ENCODE measurements at places on chromosomes 7 and 10.

GRCh38 chr7:100571829-100572116 is 1.9 kb downstream of the SAP25 start:
- DNase-seq, result no peak

DNA sequence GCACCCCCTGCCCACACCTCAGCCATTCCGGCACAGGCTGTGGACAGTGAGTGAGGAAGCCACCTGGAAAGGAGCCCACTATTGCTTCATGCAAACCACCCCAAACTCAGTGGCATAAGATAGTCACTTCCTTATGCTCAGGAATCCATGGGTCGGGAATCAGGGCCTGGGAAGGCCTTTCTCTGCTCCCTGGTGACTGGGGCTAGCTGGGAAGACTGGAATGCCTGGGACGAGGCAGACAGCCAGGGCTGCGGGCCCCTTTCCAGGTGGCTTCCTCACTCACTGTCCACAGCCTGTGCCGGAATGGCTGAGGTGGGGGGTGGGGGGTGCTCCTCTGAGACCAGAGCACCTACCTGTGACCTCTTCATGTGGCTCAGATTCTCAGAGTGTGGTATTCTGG is 74.1 kb upstream of the GRB10 start:
- DNase-seq, result no peak

- DNase-seq, result no peak
Measured at GRCh38 chr7:44045226-44046014, 918 bp downstream of the DBNL start.

- no peak for DNase-seq
Measured at GRCh38 chr7:158406364-158406763, 181.3 kb downstream of the PTPRN2 start.

DNA sequence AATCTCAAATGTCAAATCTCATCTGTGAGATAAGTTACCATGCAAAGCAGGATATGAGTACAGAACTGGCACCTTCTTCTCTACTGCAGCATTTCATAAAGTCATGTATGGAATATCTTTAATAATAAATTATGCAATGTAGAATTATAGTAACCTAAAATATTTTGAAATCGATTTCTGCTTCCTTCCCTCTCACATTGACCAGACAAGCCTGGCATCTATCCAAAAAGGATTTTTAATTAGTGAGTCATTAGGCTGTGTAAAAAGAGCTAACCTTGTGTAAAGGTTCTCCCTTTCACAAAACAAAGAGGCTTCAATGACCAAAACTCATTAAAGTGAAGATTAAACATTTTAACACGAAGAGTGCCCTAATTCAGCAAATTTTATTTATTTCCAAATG is 48.8 kb upstream of the EXOC6 start:
- no peak for DNase-seq

DNA sequence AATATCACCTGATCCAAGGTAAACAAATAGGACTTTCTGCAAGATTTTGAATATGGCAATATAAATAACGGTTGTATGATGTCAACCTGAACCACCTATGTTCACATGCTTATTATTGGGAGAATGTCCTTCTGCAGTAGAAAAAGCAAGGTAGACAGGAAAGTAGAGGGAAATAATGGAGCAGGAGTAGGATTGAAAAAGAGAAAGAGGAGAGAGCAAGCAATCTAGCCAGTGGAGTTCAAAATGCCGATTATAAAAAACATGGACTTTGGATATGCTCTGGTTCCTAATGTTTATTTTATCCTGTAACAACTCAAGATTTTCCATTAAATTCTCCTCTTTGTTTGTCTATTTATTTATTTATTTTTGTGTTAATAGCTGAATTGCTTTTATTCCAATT is 878.0 kb upstream of the KCND2 start:
- no peak for DNase-seq

GRCh38 chr7:1368682-1369571 is 90.3 kb downstream of the MICALL2 start:
- no peak for DNase-seq

DNA sequence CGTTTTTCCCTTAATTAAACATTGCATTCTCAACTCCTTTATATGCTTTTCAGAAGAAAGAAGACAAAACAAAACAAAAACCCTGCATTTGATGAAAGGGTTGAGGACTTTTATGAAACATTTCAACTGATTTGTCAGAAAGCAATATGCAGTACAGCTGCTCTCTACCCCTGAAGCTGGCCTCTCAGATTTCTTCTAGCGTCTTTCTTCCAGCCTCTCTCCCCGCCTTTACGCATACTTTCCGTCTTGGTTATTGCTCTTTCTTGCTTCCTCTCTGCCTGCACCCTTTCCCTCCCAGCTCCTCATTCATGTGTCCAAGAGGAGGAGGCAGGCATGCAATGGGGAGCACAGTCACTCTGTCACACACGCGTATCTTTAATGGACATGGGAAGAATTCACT is 91.0 kb upstream of the COL1A2 start:
- peak; percentile 68 for DNase-seq

- no peak for DNase-seq
Measured at GRCh38 chr10:98268694-98269431, 869 bp upstream of the LOXL4 start.

DNA sequence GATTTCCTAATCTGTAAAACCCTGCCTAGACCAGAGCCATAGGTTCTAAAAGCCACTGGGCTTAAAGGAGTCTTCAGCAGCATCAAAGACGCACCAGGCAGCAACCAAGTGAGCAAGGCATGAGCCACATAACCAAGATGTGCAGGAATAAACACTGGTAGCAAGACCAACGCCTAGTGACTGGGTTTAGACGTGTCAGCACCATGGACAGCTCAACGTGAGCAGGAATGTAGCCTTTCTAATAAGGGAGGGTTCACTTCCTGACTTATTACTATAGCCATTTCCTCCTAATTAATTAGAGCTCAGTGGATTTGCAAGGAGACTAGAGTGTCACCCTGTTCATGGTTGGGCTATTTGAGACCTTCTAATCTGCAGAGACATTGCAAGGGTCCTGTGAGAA is 223.7 kb downstream of the LHFPL3 start:
- peak; percentile 30 for DNase-seq

DNA sequence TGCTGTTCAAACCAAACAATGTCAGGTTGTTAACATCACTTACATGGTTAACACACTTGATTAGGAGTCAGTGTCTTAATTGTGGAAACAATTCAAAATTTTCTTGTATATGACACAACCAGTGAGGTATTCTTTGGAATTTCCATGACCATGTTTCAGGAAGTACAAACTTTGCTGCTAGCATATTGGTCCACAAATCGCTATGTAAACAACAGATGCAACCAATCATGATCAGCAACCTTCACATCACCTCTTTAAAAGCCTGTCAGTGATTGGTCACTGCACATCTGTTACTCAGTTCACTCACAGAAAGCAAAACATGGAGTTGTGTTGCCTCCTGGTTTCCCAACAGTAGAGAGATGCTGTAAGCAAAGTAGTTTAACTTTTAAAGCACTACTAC is 108.9 kb upstream of the FAM3C start:
- peak; percentile 20 for DNase-seq

DNA sequence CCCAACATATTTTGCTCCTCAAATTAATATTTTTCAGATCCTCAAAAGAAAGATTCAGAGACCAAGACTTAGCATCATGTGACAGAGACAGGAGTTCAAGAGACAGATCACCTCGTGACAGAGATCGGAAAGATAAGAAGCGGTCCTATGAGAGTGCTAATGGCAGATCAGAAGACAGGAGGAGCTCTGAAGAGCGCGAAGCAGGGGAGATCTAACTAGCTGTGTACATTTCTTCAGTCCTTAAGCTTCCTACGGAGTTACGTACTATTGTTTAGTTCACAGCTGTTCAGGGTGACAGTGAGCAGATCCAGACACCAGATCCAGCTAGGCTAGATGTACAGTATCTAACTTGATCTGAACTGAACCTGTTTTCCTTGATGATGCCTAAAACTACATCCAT is 61.3 kb downstream of the KLRG2 start:
- DNase-seq, result no peak

All from brain microvascular endothelial cell (primary cell).